ENCODE measurements at places on chromosomes 7 and 10. TPM values are rescaled to one million over a fixed set of nuclear protein-coding genes. Genes with fewer than 3 reads are reported as not detected.

The SPDYE1 gene
- total RNA-seq = not detected

The CPED1 gene
- total RNA-seq = 1.5 TPM

The MCM7 gene
- 114 TPM for total RNA-seq

The NEUROD6 gene
- not detected for total RNA-seq

The PNLIP gene
- not detected for total RNA-seq

The SPDYE2B gene
- not detected for total RNA-seq

The GLRX3 gene
- total RNA-seq = 109 TPM

The C10orf105 gene
- not detected for total RNA-seq

The ANK3 gene
- 12.4 TPM for total RNA-seq

The DLX5 gene
- total RNA-seq = not detected

The CABCOCO1 gene
- not detected for total RNA-seq

The SFXN4 gene
- 16.7 TPM for total RNA-seq

The CALCR gene
- total RNA-seq = not detected

The CPA1 gene
- not detected for total RNA-seq

The GPR26 gene
- not detected for total RNA-seq

The TRPV5 gene
- not detected for total RNA-seq

The TEX36 gene
- not detected for total RNA-seq

The OR2A12 gene
- total RNA-seq = not detected

The ANKRD61 gene
- 0.07 TPM for total RNA-seq

The NRG3 gene
- 0.04 TPM for total RNA-seq

The NOS3 gene
- 67.0 TPM for total RNA-seq

The FKBP6 gene
- total RNA-seq = not detected

The PRPF18 gene
- 29.6 TPM for total RNA-seq

The KIAA1549 gene
- 1.9 TPM for total RNA-seq

The RNF133 gene
- total RNA-seq = 1.1 TPM
